Activated naive CD8-positive, alpha-beta T cell treated with anti-CD3 and anti-CD28 coated beads, Interleukin-2, amount 50 U/mL, for 24 hours (primary cell): ENCODE measurements at places on chromosomes 16 and 17.

DNA sequence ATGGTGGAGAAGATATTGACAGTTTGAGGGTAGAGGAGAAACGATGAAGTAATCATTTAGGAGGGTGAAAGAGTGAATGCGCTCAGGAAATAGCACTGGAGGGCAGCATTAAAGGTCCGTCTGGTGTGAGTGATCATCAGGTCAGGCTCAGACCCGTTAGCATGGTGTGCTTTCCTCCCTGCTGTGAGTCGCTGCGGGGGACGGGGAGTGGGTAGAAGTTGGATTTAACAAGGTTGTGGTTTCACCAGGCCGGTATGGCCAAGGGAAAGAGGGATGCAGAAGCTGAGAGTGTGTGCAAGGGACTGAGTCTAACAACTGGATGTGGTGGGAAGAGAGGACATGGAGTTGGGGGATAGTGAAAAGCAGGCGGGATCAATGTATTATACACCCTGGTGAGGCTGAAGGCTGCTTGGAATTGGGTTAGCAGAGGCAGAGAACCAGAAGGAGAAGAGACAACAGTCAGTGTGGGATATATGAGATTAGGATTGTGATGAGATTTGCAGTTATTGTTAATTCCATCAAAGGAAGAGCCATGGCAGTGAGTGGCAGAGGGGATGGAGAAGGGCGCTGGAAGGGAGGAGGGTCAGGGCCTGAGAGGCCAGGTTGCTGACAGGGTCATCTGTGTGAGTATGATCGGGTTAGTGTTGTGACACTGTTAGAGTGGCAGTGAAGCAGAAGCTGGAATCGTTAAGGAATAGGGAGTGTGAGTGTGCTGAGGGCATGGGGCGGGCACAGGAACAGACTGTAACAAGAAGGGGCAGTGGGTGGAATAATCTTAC is 59.0 kb upstream of the TBX2 start:
- no peak for DNase-seq
- no peaks in the 10 kb centered on the region for H3K27me3 ChIP-seq
- no peaks in the 10 kb centered on the region for H3K36me3 ChIP-seq
- no peak overlapping the region for H3K27ac ChIP-seq

DNA sequence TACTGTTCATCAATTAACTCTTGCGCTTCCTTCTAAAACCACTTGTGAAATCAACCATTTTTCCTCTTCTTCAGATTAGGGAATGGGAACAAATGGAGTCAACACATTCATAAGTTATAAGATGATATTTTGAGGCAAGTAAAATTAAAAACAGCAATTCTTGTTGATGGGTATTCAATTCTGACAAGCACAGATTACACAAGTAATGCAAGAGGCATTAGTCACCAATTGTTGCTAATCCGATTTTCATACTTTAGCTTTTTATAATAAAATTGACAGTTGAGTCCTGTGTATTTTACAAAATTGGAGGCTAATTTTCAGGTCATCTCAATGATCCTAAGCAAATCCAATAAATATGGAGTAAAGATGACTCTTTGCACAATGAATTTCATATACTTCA is 918.4 kb upstream of the SOX9 start:
- no peaks in the 10 kb centered on the region for H3K4me1 ChIP-seq
- no peak overlapping the region for H3K27ac ChIP-seq
- no peak for DNase-seq
- no peak overlapping the region for H3K4me3 ChIP-seq
- H3K36me3 ChIP-seq = no peaks in the 10 kb centered on the region

DNA sequence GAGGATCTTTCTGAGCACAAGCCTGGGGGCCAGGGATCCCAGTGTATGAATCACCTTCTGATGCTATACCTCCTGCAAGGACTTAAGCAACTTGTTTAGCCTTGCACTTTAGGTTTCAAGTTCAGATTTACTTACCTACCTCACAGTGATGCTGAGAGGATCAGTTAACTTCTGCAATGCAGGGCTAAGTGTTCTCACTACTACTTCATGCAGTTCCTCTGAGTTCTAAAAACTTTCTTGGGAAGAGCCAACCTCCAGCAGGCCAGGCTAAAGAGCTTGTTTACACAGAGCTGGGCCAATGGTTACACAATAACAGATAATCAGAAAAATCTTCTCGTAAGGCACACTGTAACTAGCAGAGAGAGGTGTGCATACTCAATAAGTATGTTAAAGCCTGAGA is 13.0 kb downstream of the VEZF1 start:
- peaks cover 37% of the 10 kb centered on the region for H3K36me3 ChIP-seq
- DNase-seq = no peak
- no peaks in the 10 kb centered on the region for H3K4me1 ChIP-seq
- H3K27ac ChIP-seq = no peak overlapping the region
- no peak overlapping the region for H3K4me3 ChIP-seq

DNA sequence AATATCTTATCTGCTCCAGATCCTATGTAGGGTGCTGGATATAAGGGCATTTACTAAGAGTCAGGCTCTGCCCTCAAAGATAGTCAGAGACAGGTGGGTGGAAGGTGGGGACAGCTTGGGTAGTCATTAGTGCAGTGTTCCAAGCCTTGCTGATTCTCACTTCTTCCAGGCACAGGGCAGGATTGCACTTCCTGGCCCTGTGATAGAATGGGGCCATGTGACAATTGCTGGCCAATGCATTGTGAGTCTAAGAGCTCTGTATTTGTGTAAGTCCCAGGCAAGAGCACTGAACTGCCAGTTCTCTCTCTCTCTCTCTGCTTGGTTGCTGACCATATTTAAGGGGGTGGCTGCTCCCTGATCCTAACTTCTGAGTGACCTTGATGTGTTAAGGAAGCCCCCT is 112.1 kb downstream of the C16orf78 start:
- H3K27ac ChIP-seq = no peak overlapping the region
- no peak overlapping the region for H3K4me3 ChIP-seq
- H3K36me3 ChIP-seq = no peaks in the 10 kb centered on the region
- H3K27me3 ChIP-seq = no peaks in the 10 kb centered on the region

- H3K4me3 ChIP-seq = no peak overlapping the region
- H3K27ac ChIP-seq = no peak overlapping the region
- H3K27me3 ChIP-seq = no peaks in the 10 kb centered on the region
These were observed 9.1 kb downstream of the FOXJ1 start for GRCh38 chr17:76131692-76132573.

DNA sequence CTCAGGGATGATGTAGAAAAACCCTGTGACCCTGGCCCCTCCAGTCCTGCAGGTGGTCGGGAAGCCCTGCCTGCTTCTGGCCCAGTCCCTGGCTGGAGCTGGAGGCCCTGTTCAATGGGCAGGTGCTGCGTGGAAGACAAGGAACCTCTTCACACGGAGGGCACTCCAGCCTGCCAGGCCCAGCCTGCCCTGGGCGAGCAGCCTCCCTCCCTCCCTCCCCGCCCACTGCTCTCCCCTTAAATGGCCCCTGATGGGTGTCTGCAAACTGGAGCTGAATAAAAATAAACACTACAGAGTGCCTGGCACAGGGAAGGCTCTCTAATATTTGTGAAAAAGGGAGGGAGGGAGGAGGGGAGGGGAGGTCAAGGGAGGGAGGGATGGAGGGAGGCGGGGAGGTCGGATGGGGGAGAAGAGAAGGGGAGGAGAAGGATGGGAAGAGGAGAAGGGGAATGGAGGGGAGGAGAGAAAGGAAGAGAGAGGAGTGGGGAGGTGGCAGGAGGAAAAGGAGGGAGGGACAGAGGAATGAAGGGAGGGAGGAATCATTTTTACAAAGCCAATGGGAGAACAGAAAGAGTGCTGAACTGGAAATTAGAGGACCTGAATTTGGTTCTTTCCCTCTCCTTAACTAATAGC is 222.8 kb upstream of the TNRC6C start:
- no peak overlapping the region for H3K4me3 ChIP-seq
- H3K36me3 ChIP-seq = peaks cover 5% of the 10 kb centered on the region
- no peak for DNase-seq
- no peaks in the 10 kb centered on the region for H3K4me1 ChIP-seq

DNA sequence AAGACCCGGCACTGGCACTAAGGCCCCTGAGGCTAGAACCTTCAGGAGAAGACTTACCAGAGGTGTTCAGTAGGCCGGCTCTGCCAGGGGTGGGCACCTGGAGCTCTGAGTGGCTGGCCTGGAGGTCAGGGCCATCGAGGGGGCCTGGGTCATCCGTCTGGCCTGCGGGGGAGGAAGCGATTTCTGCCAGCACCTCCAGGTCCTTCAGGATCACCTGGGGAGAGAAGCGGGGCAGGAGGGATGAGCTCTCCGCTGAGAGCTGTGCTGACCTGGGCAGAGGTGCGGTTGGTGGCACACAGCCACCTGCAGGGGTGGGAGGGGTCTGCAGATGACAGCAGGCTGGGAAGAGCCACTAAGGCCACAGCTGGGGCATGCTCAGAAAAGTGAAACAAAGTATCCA is 56.6 kb downstream of the VAC14 start:
- H3K4me1 ChIP-seq = peaks cover 44% of the 10 kb centered on the region
- no peaks in the 10 kb centered on the region for H3K27me3 ChIP-seq
- peaks cover 20% of the 10 kb centered on the region for H3K36me3 ChIP-seq
- H3K4me3 ChIP-seq = no peak overlapping the region

DNA sequence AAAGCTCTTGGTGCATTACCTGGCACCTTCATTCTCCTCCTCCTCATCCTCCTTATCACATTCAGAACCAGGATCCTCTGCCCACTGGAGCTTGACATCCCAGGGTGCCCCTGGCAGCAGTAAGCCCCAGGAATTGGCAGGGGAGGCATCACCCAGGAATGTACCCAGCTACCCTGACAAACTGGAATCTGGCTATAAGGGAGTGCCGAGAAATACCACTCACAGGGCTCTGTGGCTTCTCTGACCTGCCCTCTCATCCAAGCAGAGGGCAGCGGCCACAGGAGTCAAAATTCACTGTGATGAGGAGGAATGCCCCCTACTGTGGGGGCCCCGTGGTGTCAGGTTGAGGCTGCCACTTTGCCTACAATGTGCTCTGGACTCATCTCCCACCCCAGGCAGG is 19.6 kb downstream of the MPP3 start:
- no peak for DNase-seq
- H3K36me3 ChIP-seq = no peaks in the 10 kb centered on the region
- no peak overlapping the region for H3K4me3 ChIP-seq
- peaks cover 6% of the 10 kb centered on the region for H3K27me3 ChIP-seq
- H3K4me1 ChIP-seq = no peaks in the 10 kb centered on the region
- H3K27ac ChIP-seq = no peak overlapping the region

- no peaks in the 10 kb centered on the region for H3K4me1 ChIP-seq
- H3K27me3 ChIP-seq = peaks cover 16% of the 10 kb centered on the region
- no peak for DNase-seq
- no peaks in the 10 kb centered on the region for H3K36me3 ChIP-seq
These were observed 35.9 kb downstream of the TMEM132E start for GRCh38 chr17:34615326-34615725.

DNA sequence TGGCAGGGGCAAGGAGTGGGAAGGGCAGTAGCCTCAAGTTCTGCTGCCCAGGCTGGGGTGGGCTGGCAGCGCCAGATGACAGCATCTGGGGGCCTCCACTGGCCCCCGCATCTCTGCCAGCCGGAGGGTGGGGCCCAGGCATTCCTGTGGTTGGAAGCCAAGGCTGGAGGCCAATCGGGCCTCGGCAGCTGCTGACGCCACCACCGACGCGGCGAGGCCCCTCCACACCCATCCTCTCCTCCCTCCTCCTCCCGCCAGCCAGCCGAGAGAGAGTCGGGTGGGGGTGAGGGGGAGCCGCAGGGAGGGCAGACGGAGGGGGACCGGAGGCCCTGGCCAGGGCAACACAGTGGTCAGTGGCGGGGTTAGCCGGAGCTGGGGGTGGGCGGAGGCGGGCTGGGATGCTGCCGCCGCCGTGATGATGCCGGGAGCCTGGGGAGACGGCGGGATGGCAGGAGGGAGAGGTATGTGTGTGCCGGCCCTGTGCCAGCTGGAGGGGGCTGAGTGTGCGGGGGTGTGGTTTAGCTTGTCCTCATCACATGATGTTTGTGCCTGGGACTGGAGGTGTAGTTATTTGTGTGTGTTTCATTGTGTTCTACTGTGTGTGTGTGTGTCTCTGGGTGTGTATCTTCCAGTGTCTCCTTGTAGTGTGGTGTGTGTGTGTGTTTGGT is 36.6 kb downstream of the ARHGAP23 start:
- H3K4me1 ChIP-seq = no peaks in the 10 kb centered on the region
- H3K27me3 ChIP-seq = no peaks in the 10 kb centered on the region
- no peak for DNase-seq
- no peaks in the 10 kb centered on the region for H3K36me3 ChIP-seq

GRCh38 chr17:40076591-40076990 is 13.8 kb downstream of the THRA start:
- H3K27me3 ChIP-seq = no peaks in the 10 kb centered on the region
- no peak for DNase-seq
- H3K36me3 ChIP-seq = no peaks in the 10 kb centered on the region
- no peak overlapping the region for H3K27ac ChIP-seq
